HTR-8/SVneo (cell line): ENCODE measurements at places on chromosomes 7 and 10.

DNA sequence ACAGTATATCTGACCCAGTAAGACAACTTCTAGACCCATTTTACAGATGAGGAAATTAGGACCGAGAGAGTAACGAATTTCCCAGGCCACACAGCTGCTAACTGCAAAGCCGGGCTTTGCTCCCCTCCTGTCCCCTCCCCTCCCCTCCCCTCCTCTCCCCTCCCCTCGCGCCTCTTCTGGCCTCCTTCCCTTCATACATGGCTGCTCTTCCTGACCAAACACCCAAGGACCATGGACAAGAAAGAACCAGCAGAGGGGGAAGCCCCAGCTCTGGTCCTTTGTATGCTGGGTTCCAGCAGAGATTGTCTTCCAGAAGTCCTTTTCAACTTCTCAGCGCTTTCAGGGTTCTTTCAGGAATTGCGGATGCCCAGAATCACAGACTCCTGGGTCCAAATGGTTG is 3.6 kb upstream of the TMEM72 start:
- no peak for DNase-seq

DNA sequence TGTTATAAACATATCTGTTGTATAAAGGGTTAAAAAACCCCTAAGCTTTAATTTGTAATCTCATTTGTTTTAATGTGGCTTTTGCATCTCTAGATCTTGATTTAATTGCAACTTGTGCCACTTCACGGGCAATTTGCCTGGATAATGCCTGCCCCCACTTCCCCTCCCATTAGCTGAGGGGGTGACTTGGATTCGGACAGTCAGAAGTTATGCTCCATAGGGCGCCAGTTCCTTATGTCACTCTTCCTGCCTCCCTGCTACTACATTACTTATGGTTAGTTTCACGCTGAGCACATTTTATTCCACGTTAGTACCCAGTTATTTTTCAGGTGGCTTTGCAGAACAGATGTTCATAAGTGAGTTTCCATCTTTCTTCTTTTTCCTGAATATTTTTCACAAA is 1015.2 kb upstream of the PHF14 start:
- DNase-seq, result no peak

DNA sequence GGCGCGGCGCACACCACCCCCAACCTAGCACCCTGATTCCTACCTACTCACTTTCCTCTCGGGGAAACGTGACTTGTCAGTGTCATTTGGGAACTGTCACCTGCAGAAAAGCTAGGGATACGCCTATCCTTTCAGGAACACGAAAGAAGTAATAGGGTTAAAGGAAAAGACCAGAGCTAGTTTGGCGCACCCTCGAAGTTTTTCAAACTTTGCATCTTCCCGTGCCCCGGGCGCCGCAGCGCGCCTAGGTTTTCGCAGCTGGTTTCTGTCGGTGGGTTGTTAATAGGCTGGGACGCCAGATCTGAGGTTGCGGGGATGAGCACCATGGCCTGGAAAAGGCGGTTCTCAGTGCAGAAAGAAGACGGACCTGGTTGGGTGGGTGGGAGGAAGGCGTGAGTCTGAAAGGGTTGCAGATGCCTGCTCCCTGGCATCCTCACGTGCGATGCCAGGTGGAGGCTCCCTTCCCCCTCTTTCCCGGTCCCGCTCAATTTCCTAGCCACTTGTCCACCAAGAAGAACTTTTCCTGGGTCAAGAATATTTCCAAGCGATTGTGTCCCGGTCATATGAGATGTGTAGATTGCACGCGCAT is 568 bp upstream of the MEOX2 start:
- no peak for DNase-seq

DNA sequence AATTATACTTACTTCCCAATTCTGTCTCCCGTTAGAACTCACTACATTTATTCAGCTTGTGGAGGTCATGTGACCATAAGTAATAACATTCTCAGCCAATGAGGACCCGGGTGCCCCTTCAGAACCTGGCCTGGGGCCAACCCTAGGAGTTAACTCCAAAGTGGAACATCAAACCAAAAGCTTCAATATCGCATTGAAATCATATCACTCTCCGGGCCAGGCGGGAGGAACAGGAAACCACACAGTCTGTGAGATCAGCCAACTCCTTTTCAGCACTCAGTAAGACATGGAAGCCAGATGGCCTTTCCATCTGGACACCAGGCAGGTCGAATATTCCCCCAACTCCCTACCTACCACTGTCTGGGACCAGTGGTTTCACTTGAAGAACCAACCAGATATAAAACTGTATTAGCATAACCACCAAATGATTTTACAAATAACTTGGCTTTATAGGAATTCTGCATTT is 5.5 kb downstream of the CREB3L2 start:
- DNase-seq, result no peak

GRCh38 chr10:110704070-110704469 is 59.9 kb downstream of the RBM20 start:
- no peak for DNase-seq

DNA sequence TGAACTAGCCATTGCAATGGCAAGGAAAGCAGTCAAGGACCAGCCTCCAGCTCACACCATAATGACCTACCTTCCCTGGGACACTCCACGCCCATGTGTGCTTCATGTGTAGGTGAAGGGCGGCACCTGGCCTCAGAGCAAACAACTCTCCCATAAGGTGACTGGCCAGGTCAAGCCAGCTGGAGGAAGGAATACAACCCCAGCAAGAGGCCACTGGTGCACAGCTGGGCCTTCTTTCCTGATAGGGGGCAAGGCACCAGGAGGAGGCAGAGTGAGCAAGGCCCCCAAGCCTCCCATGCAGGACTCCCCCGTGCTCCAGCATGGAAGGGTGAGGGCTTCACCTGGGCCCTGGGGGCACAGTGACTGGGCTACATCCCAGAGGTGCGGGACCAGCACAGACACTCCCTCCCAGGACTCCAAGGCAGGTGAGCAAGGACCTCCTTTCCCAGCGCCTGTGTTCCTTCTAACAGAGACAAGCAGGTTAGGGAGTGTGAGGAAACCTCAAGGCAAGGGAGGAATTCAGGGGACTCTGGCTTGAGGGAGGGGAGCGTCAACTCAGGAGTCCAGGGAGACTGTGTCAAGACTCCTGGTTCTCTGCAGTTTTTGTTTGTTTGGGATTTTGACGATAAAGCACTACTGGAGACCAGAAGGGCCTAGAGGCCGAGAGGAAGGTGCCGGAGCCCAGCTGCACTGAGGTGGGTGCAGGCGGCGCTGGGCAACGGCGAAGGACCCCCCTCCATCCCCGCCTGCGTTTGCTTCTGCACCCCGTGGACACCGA is 1.7 kb downstream of the PTPRN2 start:
- no peak for DNase-seq

DNA sequence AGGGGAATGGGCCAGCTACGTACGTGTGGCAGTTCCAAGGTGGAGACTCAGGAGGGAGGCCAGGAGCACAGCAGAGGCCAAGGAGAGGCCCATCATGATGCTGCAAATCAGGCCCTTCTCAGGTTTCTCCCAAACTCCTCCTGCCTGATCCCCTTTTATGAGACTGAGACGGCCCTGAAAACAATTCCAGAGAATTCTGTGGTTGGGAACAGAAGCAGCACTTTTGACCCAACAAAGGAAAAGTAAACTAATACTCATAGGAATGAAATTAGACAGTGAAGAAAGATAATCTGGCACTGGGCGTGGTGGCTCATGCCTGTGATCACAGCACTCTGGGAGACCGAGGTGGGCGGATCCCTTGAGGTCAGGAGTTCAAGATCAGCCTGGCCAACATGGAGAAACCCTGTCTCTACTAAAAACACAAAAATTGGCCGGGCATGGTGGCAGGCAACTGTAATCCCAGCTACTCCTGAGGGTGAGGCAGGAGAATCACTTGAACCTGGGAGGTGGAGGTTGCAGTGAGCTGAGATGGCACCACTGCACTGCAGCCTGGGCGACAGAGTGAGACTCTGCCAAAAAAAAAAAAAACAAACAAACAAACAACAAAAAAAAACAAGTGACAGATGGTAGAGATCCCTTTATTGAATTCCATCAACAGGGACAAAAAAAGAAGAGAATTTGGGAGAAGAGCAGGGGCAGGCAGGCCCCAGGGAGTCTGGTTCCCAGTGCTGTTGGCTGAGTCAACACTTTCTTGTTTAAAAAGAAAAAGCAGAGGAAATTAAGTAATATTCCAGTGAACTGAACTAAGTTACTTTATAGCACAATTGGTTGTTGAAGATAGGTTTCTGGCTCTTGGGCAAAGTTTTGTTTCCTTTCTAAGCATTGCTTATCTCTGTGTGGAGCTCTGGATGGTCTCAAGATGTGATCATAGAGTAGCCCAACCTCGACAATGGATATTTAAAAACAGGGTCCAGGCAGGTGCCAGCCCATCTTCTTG is at the start of gene CCL26:
Gene CCL26 (minus strand): TSS at position 131 of the 997 bp plus-strand sequence. CDS start 35 bp downstream, at position 96.
- peak; percentile 20 for DNase-seq

DNA sequence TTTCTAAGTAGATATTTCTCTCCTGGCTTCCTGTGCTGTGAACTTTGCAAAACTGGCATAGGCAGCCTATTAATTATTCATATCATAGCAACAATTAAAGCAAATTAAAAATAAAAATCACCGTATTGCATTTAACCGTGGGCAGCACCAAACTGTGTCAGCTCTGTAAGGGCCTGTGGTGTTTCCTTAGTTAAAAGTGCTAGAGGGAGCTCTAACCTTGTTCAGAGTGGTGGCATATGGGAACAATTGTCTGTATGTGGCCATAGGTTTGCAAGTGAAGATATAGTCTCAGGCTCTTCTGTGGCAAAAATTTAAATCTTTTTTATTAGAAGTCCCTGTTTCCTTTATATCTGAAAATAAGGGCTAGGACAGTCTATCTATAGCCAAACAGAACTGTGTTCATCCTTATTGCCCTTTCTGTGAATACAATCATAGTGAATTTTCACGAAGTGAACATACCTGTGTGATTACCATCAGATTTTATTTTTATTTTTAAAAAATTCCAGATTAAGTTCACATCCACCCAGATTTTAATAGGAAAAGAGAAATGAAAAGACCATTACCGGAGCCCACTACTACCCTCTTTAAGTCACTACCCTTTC is 92.6 kb downstream of the POLL start:
- DNase-seq, result peak; percentile 11

GRCh38 chr10:12587451-12587888 is 238.1 kb downstream of the CAMK1D start:
- DNase-seq, result no peak

- no peak for DNase-seq
Observed at GRCh38 chr10:73803680-73804286, 7.6 kb downstream of the NDST2 start.

GRCh38 chr10:35219292-35219691 is 92.6 kb downstream of the CREM start:
- no peak for DNase-seq

GRCh38 chr7:105682341-105683060 is 101.2 kb upstream of the EFCAB10 start:
- no peak for DNase-seq

DNA sequence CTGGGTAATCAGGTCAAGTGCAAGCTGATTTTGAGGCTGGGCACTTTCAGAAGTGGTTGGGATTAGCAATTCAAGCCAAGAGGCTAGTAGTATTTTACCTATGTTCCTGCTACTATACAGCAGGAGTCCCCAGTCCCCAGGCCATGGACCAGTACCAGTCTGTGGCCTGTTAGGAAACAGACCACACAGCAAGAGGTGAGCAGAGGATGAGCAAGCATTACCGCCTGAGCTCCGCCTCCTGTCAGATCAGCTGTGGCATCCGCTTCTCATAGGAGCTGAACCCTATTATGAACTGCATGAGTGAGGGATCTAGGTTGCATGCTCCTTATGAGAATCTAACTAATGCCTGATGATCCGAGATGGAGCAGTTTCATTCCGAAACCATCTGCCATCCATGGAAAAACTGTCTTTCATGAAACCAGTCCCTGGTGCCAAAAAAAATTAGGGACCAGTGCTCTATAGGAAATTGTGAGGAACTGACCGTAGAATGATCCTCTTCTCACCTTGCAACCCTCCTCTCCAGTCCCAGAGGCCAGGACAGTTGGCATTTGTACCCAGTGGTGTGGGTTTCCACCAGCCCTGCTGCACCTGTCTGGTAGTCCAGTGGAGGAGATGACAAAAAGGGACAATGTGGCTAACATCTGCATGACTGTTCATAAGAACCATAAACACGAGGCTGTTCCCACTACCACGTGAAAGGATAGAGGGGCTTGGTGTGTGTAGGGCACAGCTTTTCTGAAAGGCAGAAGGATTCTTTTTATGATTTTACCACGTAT is 172.5 kb downstream of the KIAA1217 start:
- no peak for DNase-seq

DNA sequence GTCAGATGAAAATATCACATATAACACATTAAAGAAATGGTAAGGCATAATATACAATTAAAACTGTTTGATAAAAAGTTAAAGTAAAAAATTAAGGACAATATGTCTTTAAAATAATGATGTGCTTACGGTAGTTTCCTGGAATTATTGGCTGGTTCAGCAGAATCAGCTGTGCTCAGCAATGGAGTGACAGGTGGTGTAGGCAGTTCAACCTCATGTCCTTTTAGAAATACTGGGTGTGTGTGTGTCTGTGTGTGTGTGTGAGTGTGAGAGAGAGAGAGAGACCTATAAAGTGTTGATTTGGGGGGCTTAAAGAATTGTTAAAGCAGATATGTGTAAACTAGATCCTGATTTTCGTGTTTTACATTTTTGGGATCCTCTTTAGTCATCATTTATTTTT is 141.2 kb downstream of the ADAM22 start:
- DNase-seq, result no peak

DNA sequence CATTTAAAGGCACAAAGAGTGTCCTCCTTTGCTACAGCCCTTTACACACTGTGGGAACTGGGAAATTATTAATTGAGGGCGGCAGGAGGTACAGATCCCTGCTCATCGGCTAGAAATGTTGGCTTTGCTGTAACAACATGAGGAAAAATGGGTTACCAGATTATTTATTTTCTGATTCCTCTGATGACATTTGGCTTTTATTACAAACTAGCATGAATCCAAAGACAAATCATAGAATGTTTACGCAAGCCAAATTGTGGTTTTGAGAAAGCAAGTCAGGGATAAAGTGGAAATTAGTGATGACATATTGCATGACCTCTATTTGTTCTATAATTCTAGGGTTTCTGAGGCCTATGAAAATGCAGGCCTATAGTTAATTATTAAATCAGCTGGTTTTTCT is 126.1 kb upstream of the TMEM196 start:
- DNase-seq, result no peak

DNA sequence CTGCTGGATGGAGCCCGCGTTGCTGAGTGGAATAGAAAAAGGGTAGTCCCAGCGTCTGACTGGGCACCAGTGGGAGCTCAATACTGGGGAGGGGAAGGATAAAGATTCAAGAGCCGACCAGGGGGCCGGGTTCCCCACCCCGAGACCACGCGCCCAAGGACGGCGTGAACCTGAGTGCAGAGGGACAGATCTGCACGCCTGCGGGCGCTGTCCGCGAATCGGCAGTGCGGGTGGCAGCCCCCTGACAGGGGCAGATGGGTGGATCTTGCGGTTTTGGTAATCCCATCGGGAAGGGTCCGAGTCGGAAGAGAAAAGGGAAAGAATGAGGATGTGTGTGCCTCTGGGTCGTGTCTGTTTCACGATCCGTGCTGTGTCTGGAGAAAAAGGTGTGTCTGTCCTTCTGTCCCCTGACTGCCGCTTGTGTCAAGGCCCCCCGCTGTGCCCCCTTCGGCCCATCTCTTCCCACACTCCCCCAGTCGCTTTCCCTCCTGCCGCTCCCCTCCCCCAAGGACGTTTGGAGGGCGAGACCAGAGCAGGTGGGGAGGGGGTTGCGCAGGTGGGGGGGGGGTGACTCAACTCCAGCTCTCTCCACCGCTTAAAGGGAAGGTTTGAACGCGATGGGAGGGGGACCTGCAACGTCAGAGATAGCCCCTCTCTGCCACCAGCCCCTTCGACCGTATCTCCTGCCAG is 734 bp upstream of the VGF start:
- DNase-seq, result no peak

- peak; percentile 88 for DNase-seq
Observed at GRCh38 chr10:80498833-80499741, 38.6 kb upstream of the SH2D4B start.
